ENCODE measurements at places on chromosomes 6 and 20.

DNA sequence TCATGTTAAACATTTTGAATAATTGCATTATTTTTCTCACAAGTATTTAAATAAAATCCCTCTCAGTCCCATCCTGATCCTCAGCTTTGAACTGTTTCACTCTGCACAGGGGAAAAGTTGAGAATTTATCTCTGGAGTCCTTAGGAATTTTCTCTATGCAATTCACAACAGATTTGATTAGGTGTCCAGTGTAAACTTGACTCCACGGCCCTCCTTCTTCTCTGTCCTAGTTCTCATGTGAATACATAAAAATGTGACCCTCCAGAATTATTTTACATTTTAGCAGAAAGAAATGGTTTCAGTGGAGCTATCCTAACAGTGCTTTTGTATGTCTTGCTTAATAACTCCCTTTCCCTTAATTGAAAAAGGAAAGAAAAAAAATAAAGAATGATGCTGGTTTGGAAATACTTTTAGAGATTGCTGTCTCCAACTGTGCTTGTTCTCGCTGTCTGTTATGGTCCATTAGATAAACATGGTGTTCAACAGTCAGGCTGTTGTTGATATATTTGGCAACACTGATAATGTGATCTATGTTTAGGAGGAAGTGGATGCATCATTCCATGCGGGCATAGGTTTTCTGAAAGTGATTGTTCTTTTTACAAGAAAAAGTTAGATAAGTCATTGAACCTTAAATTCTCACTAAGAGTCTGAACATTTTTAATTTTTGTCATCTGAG is 599.4 kb upstream of the CITED2 start:
- DNase-seq: no peak

GRCh38 chr6:11006061-11006460 is 38.0 kb downstream of the ELOVL2 start:
- no peak for DNase-seq

- no peak for DNase-seq
These were observed 706 bp upstream of the TUBB2B start for GRCh38 chr6:3228046-3228671.

DNA sequence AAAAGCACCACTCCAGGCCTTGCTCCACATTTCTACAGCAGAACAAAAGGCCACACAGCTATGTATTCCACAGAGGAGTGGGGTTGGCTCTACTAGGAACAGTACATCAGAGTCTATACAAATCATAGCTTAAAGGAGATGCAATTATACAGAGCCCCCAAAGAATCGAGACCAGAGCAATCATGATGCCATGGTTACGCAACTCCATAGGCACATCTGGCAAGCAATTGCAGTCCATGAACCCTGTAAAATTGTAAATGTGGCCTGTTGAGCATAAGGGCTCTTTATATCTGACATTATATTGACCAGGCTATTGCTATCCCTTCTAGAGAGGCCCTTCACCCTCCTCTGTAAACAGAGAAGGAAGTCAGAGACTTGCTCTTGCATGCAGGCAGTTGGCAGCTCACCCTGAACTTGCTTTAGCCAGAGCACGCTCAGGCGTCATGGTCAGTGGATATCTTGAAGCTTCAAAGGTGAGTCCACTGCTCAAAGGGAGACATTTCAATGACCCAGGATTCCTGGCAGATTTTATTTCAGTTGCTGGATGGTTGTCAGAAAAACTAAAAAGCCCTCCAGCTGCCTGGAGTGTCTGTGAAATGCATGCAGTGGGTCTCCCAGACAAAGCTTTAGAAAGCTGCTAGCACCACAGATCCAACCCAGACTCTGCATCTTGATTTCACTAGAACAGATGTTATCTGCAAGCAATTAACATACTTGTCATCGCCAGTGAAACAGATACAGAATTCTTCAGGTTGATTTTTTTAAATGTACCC is 357.2 kb downstream of the CENPW start:
- DNase-seq: no peak

DNA sequence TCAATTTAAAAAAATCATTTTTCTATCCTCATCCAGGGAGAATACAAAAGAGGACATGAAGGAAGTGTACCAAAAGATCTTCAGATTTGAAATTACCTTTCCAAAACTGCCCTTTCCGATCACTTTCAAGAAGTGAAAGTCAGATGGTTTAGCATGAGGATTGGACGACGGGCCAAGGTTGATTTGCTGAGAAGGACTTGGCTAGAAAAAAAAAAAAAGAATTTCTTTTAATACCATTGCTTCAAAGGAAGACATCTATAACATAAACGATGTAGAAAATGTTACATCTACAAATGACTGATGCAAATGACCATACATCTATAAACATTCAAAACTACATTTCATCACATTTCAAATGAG is 120.9 kb upstream of the SLC2A12 start:
- no peak for DNase-seq

- DNase-seq: no peak
These were observed 198.6 kb upstream of the THBS2 start for GRCh38 chr6:169452117-169452868.

- peak; percentile 53 for DNase-seq
These were observed 23.6 kb upstream of the TMEM181 start for GRCh38 chr6:158536084-158536890.

GRCh38 chr6:13486679-13487121 is 700 bp downstream of the GFOD1 start:
- peak; percentile 59 for DNase-seq

GRCh38 chr20:1326031-1326930 is 2.7 kb downstream of the SDCBP2 start:
- DNase-seq: no peak

DNA sequence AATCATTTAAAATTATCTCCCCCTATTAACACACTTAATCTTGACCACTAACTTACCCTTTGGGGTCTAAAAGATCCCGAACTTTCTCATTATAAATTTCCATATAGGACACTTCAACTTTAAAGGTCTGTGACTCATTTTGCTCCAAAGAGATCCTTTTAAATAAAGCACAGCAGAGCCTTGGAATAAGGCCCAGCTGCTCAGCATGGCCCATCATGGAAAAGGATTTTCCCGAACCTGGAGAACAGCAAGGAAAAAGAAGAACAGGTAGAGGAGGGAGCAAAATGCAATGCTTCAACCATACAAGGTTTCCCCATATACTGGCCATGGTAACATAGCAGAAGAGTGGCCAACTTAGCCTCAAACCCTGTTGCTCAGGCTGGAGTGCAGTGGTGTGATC is 132.1 kb downstream of the KIF13A start:
- DNase-seq: no peak

DNA sequence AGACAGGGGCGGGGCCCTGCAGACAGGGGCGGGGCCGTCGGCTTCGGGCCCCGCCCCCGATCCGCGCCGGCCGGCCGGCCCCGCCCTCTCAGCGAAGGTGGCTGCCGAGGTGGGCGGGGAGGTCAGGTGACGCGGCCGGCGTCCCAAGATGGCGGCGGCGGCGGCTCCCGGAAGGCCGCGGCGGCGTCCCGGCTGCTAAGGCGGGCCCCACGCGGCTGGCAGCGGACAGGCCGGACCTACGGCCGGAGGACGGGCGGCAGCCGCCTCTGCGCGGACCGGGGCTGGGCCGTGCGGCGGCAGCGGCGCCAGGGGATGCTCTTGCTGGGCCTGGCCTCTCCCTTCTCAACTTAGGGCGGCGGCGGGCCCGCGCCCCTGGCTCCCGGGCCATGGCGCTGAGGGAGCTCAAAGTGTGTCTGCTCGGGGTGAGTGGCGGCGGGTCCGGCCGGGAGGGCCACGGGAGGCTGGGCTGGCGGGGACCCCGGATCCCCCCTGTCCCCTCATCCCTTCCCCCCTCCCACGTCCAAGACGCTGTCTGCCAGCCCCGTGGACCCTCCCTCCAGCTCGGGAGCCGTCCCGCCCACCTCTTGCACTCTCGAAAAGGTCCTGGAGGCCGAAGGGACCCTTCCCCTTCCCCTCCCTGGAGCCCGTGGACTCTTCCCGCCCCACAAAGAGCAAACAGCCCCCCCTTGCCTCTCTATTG is at the start of gene RAB22A:
Gene RAB22A (plus strand): TSS at position 125 of the 700 bp plus-strand sequence. CDS start 262 bp downstream, at position 387.
- peak; percentile 91 for DNase-seq

DNA sequence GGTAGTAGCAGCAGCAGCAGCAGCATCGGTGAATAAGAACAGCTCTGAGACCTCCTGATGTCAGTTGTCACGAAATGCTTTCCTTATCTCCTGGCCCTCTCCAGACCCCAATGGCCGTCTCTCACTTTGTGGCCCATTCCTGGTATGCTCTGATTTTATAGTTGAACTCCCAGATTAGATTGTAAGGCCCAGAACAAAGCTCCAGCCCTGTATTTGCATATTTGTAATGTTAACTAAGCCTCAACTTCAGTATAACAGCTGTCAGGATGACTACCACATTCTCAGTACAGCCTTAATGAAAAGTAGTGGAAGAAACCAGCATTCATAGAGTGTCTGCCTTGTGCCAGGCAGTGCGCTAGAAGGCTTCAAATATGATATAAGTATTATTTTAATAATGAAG is 180.9 kb downstream of the SASH1 start:
- DNase-seq: no peak

DNA sequence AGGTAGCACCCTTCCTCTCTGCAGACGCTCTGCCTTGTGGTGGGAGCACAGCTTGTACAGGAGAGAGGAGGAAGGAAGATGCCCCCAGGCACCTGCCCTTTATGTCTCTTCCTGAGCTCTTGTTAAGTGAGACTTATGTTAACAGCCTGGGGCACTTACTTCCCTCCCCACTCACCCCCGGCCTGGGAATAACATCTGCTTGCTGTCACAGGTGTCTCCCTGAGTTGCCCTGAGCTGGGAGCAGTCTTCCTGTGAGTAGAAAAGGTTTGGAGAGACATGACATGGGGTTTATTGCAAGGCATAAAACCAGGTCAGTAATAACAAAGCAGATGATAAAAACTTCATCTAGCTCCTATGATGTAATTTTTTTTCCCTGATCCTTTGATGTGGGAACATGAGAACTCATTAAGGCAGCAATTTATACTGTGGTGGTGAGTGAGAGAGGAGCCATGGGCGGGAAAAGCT is 1.9 kb downstream of the SSTR4 start:
- DNase-seq: no peak

- no peak for DNase-seq
These were observed 20.7 kb downstream of the SYNJ2 start for GRCh38 chr6:158002249-158002950.

GRCh38 chr6:73523434-73524123 is 2.7 kb upstream of the EEF1A1 start:
- DNase-seq: peak; percentile 71

GRCh38 chr20:41364236-41364855 is 2.3 kb downstream of the EMILIN3 start:
- no peak for DNase-seq

DNA sequence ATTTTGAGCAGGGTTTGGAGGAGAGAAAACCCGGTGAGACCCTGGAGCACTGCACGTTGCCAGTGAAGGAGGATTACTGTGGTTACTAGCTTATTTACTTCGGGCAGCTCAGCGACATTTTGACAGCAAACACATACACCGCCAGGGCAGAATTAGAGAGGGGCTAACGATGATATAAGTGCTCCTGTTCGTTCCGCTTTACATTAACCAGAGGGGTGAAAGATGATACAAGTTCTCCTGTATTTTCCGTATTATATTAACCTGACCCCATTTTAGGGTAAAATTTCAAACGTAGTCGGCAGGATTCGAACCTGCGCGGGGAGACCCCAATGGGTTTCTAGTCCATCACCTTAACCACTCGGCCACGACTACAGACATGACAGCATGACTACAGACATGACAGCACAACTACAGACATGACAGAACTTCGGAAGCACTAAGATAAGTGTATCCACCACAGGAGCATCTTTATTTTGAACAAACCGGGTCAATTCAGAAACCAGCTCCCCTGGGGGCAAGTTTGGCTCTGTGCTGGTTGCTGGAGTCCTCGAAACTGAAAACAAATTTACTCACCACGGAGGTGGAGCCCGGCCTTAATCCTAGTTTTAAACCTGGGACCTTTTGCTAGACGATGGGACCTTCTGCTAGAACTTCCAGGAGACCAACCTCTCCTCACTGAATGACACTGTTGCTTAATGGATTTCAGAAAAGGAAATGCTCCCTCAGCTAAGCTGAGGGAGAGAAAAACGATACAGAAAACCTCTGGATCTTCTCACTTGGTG is 80.4 kb upstream of the ZNF184 start:
- DNase-seq: no peak

GRCh38 chr20:48098099-48098498 is 312.8 kb upstream of the SULF2 start:
- DNase-seq: no peak

DNA sequence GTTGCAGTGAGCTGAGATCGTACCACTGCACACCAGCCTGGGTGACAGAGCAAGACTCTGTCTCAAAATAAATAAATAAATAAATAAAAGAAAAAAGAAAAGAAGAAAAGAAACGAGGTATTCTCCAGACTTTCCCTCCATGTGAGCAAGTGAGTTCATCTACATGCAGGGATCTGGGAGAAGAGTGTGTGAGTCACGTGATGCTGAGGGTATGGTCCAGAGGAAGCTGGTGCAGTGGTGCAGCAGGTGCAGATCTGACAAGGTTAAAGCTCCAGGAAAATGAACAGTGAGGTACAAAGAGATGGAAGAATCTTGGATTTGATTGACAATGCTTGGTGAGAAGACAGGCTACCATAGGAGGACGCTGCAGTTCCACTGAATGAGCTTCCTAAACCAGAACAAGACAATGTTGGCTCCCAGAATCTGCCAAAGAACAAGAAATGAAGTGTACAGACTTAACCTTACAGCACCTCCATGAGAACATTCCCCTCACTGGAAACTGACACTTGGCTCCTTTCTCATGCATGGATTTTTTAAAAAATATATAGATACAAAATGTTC is 79.5 kb upstream of the BTBD3 start:
- no peak for DNase-seq

- no peak for DNase-seq
These were observed 24.8 kb downstream of the MAFB start for GRCh38 chr20:40663991-40664880.

DNA sequence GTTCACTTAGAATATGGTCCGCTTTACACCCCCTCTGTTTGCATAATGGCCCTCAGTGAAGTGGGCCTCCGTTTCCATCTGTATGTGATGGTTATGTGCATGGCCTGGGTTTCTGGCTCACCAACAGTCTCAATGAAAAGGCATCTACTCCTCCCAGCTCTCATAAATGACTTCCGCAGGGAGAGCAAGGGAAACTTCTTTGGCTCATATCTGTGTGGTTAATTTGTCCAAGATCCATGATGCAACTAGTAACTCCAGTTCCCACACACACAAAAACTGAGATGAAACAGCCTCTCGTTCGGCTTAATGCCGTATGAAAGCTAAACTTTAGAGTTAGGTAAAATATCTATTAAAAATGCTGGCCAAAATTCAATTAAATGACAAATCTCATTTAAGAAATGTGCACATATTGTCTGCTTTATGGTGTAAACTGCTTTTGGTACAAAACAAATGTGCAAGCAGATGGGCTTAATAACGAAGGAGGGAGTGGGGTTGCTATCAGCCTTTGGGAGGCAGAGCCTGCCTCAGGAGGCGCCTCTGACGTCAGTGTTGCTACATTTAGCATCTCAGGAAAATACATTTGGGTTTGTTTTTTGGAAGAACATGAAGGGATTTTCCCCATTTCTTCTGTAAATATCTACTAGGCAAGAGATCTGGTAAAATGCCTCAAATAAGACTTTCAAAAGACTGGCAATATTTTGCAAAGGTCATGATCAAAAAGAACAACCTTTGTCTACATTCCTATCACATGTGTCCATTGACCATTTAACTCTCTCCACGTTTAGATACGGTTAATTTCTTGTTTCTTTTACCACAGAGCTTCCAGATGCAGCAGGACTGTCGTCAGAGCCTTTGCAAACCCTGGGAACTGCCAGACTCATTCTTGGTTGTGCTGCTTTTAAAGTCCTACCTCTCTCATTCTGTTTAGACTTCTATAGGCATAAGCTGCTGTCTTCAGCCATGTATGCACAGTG is 96.8 kb downstream of the ARMC2 start:
- no peak for DNase-seq

Data from CD8-positive, alpha-beta T cell (primary cell).